Right cardiac atrium (tissue), 5 donors: ENCODE measurements at places on chromosomes 11 and 22.

GRCh38 chr11:93517611-93518010, 25.6 kb downstream of the SMCO4 start:
- no peak for DNase-seq

GRCh38 chr11:132942611-132943356, 589.5 kb downstream of the OPCML start:
- no peak for DNase-seq

GRCh38 chr11:44568658-44569473, 3.4 kb downstream of the CD82 start:
- DNase-seq = peak; percentile 85

- no peak for DNase-seq
Measured at GRCh38 chr11:14253421-14253820, 105.6 kb downstream of the RRAS2 start.

- no peak for DNase-seq
Measured at GRCh38 chr11:85086504-85087284, 540.5 kb downstream of the DLG2 start.

- DNase-seq = no peak
Measured at GRCh38 chr11:32473282-32473909, 38.1 kb upstream of the WT1 start.

GRCh38 chr22:44668190-44668885, 33.7 kb upstream of the PRR5 start:
- DNase-seq = peak; percentile 83

DNA sequence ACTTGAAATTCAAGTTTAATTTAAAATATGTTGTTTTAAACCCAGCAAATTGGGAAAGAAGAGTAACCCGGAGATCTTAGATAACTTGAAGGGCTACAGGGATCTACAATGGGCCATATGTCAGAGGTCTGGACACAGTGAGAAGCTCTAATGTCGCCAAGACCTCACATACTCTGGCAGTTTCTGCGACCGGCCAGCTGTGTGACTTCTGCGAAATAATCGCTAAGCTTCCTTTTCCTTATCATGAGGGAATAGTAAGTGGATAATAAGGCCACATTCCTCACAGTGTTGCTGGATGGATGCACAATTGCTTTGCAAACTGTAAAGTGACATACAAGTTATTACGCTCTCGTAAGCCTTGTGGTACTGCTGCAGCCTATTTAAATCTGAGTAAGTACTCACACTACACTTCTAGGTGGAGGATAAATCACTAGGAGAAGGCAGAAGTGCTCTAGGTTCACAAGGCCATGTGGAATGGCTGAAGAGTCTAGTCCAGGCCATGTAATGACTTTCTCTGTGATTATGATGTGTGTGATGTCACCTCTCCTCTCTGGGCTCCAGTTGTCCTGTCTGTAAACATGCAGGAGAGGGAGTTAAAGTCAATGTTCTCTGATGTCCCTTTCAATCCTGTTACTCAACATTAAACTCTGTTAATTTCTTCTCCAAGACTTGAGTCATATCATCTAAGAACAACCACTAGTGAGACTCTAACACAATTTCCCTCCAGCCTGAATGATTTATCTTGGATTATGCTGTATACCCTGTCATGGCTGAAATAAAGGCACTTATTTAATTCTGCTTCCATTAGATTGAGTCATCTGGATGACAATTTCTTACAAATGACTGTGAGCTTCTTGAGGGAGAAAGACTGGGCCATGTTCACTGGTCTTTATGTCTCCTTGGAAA, 192.6 kb upstream of the NARS2 start:
- no peak for DNase-seq

GRCh38 chr11:16474659-16475058, 118.3 kb upstream of the SOX6 start:
- no peak for DNase-seq

DNA sequence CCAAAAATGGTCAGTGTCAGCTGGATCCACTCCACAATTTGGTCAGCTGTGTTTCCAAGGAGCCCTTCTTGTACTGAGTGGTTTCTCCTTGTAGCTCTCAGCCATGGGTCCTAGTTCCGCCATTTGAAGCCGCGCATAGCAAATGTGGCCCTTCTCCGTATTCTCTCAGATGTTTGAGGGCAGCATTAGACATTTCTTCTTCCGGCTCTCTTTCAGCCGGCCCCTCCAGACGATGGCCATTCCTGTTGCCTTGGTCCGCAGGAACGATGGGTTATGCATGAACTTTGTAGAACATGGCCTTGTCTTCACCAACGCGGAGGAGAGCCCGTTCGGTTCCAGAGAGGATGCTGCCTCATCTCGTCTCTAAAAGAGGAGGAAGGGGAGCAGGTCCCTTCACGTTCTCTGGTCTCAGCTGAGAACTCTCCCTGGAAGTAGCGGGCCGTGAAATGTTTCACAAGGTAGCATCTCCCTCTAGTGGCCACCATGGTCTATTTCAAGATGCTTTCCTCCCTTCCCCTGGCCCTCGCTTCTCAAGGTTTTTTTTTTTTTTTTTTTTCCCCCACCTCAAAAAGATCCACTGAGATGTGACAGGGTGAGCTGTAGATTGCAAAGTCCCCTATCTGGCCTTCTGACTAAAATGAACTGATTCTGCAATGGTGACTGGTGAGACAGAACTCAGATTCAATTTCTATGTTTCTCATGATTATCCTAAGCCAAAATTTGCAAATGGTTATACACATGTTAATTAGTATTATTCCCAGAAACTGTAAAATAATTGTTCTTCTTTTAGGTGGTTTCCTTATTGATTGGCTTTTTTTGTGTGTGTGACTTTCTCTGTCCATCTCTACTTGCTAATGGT, 19.8 kb upstream of the PLET1 start:
- no peak for DNase-seq

- DNase-seq = no peak
Measured at GRCh38 chr11:64632654-64633053, 41.6 kb downstream of the SLC22A12 start.

DNA sequence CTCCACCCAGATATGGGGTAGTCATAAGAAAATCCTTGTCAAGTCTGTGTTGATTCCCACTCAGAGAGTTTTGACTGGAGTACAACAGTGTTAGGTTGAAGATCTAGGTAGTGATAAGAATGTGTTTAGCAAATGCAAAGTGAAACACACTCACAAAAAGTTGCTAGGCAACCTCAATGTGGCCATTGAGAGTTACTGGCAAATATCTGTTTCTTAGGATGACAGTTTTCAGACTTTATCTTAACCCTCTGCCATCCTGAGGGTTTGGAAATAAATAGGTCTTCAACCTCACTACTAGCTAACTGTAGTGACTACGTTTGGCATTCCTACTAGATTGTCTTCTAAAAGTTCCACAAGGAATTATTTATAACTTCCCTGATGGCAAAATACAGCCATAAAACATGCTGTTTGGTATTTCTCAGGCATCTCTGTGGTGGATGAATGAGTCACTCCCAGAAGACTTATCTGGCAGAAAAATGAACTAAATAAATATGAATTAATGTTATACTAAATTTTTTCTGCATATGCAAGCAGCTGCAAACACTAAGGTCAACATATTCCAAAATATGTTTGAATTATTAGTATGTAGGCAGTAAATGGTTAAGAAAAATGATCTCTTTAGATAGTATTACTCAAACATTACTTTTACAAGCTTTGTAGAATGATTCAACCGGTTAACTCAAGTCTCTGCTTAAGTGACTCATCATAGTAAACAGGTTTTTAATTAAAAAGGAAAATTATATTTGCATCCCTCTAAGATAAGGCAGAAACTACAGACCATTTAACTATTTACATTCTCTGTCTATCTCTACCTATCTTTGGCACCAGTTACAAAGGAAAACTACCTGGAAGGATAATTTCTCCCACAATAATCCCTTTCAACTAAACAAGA, 17.1 kb upstream of the SYTL2 start:
- DNase-seq = no peak

GRCh38 chr11:59225017-59225416, 12.3 kb upstream of the MPEG1 start:
- no peak for DNase-seq

DNA sequence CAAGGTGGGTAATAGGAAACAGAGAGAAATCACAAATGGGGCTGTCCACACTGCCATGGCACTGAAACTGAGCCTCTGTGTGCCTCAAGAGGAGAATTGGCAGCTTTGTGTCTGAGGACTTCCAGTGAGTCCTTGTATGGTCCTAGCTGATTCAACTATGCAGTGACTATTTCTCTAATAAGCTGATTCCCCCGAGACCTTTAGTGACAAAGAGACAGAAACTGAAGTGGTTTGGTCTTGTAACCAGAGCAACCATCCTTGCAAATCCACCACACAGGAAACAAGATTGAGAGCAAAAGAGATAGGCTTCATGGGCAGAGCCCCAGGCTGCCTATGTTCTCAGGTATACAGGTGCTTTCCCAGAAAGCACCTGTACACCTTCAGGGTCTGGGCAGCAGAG, 1038.5 kb downstream of the NTM start:
- DNase-seq = no peak

DNA sequence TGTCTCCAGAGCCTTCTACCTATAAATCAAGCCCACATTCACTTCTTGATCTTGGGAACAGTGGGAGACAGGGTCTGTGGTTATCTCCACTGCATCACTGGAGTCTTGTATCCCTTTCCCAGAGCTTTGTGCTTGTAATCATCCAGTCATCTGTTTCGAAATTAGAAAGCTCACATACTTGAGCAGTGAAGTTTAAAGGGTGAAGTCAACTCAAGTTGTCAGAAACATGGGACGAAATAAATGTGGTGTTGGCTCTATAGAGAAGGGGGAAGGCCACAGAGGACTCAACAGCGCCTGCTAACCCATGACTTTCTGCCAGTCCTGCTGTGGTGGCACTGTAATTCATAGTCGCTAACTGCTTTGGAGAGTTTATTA, 197.5 kb downstream of the DBX1 start:
- no peak for DNase-seq

DNA sequence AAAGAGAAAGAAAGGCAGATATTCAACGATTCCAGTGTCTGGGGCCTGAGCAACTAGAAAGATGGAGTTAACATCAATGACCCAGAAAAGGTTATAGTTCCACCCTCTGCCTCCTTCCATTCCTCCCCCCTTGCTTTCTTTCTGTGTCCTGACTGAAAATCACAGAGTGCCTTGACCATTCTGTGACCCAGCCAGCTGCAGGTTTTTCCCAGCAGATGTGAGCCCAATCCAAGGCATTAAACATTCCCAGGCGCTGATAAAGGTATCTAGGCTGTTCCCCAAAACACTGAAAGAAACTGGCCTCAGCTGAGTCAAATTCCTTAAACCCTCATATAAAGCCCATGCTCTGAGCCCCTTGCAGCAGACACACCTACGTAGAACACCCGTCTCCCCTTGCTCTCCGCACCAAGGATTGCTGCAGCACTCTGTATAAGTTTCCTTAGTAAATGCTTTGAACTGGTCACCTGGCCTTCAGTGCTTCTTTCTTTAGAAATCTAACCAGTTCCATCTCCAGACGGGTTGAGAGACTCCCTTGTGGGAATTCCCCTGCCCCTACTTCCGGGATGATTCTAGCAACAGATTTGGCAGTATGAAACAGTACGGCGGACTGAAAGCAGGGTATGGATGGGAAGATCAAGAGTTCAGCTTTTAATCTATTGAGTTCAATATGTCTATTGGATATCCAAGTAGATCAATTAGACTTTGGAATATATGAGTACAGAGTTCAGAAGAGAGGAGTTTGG, 48.8 kb upstream of the ZC3H12C start:
- no peak for DNase-seq

GRCh38 chr22:46303347-46303965, 6.8 kb downstream of the GTSE1 start:
- no peak for DNase-seq

DNA sequence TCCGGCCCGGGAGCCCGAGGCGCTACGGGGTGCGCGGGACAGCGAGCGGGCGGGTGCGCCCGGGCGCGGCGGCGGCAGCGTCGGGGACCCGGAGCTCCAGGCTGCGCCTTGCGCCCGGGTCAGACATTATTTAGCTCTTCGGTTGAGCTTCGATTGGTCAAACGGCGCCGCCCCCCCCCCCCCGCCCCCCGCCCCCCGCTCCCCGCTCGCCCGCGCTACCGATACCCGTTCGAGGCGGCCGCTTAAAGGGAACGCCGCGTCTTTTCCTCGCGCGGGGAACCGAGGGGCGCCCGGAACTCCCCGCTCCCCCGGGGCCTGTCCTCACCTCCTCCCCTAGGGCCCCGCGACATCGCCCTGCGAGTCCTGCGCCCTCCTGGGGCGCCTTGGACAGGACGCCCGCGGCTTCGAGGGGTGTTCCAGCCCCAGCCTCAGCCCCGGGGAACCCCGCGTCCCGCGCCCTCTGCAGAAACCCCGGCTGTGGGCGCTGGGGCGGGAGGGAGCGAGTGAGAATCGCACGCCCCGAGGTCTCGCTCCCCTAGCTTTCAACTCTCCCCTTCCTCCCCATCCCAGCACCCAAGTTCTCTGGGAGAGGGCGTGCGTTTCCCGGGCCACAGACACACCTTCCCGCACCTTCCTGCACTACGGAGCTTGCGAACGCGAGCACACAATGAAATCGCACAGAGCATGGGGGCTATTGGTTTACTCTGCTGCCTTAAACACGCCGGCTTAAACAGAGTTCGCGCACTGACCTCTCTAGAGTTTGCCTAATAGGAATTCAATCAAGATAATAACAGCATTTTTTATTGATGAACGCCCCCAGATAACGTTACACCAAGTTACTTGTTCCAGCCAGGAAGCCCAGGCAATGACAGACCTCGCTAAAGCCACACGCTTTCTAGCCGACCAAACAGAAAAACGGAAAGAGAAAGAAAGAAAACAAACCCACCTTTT, at the start of gene BDNF:
TSS of gene BDNF (minus strand) at position 105 of the 951 bp plus-strand sequence. CDS start 41,891 bp downstream, outside the sequence.
- no peak for DNase-seq

GRCh38 chr11:77072851-77073327, 6.1 kb downstream of the CAPN5 start:
- no peak for DNase-seq

DNA sequence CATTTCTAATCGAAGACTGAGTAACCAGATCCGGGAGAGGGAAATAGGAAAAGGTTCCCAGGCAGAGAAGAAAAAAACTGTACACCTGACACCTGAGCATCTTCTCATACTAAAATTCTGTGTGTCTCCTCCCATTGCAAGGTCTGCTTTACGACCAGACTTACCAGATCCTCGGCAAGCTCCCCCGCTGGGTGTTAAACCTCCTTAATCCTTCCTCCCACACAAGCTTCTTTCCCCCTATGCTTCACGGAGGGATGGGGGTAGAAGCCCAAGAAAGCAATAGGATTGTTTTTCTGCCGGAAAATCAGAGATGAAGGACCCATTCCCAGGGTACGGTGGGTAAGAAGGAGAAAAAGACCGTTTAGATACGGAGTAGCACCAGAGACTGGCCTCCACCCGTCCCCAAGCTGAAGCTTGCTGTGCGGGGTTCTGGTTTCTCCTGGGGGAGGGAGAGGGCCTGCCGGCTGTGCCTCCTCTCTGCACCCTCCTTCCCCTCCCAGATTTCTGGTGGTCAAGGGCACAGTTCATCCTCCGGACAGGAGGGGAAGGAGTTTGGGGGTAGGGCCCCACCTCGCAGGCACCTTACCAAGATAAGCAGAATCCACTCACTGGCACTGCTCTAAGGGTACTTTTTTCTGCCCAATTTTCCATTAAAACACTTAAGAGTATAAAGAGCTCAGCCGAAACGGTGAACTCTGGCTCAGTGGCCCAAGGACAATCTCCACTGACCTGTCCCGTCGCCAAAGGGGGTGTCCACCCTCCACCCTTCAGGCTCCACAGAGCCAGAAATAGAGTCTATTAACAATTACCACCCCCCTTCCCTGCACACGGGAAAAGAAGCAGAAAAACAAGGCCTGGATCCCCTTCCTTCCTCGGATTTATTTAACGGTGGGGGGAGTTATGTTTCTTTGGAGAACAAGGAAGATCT, 1.2 kb downstream of the TOB2 start:
- DNase-seq = no peak

- no peak for DNase-seq
Measured at GRCh38 chr22:24164940-24165339, 16.3 kb upstream of the SUSD2 start.
